Stimulated activated CD8-positive, alpha-beta memory T cell treated with anti-CD3 and anti-CD28 coated beads, Interleukin-15, amount 100 ng/mL, for 4 hours (primary cell): ENCODE measurements at places on chromosomes 5 and 9.
A peak's percentile ranks its signal among the peaks of the same experiment; 100 is the strongest.

DNA sequence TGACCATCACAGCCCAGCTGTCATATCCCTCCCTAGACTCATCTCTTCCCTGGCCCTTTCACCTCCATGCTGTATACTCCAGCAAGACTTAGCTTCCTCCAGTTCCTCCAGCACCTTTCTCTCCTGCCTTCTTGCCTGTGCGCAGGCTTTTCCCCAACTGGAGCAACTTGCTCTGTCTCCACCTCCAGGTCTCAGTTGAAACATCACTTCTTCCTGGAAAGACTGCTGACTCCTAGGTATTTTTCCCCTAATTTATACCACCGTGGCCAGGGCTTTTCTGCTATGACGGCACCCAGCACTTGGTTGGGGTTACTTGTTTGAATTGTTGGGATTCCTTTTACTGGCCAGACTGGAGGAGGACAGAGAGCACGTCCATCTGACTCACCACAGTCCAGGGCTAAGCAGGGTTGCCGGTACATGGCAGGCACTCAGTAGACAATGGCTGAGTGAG is 67.5 kb downstream of the KCNIP1 start:
- DNase-seq = no peak

DNA sequence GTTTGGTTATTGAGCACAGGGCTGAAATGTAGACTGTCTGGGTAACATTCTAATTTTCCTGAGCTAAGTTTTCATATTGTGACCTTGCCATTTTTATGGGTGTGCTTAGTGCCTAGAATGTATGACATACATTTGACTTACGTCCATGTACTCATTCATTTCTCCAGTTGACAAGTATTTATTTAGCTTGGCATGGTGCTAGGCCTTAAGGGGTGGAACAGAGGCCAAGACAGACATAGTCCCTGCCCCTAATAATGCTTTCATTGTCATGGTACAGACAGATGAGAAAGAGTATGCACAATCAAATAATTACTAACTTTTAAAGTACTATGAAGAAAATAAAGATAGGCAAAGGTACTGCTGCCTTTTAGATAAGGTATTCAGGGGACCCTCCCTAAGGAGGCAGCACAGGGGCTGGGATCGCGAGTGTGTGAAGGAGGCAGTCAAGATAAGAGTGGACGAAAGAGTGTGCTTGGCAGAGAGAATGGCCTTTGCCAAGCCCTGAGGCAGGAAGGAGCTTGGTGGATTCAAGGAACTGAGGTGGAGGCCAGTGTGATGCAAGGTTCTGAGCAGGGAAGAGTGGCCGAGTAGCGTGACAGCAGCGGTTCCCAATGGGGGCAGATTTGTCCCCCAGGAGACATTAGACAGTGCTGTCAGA is 128.0 kb downstream of the PIP5K1B start:
- no peak for DNase-seq

DNA sequence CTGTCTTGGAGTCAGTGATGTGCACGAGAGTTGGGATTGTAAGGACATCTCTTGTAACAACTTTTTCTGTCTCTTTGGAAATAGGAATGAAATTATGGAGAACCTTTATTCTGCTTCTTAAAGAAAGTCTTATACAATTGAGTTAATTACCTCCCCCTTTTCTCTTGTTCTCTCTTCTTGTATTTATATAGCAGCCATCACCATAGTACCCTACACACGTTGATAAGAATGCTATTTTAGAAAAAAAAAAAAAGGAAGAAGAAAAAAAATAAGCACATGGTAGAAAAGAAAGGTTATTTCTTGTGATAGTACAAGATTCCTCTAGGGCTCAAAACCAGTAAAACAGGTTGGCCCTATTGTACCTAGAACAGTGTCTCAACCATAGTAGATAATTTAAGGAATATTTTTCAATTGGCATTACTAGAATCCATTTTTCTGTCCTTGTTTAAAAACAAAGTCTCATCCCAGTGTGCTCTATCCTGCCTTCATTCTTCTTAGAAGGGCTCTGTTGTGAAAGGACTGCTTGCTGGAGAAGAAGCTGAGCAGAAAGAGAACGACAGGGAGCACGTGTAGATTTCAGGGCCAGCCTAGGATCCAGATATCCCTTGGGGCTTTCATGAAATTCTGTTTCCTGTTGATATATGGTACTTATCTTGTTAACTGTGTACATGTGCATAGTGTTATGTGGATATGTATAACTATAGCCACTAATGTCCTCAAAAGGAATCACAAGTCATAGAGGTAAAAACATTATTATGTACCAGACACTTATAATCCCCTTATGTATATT is 392.3 kb upstream of the MEF2C start:
- DNase-seq = no peak

DNA sequence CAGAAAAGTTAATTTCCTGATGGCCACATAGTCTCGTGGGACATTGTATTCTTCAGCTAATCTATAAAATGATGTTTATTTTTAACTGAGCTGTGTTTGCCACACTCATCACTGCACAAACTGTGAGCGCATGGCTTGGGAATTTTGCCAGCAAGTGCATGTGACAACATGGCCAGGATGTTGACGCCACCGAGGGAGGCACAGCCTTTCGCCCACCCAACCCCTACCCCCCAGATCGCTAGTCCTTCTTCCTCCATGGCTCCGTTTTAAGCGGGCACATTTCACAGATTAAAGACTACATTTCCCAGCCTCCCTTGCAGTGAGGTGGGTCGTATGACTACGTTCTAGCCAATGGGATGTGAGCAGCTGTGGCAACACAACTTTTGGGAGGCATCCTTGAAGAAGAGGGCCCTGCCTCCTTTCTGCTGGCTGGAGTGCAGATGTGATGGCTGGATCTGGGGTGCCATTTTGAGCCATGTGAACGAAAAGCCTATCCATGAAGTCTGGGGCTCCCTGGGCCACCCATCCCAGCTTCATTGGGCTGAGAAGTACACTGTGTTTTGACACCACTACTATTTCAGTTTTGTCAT is 7.9 kb downstream of the NRARP start:
- DNase-seq = no peak

- no peak for DNase-seq
Observed at GRCh38 chr5:15690611-15691010, 190.6 kb downstream of the FBXL7 start.

- DNase-seq = no peak
Observed at GRCh38 chr5:141637123-141637766, 448 bp downstream of the RELL2 start.

GRCh38 chr5:134455466-134455865 is 43.8 kb upstream of the CDKN2AIPNL start:
- no peak for DNase-seq

GRCh38 chr9:127967151-127967809 is 13.5 kb downstream of the EEIG1 start:
- DNase-seq = no peak

DNA sequence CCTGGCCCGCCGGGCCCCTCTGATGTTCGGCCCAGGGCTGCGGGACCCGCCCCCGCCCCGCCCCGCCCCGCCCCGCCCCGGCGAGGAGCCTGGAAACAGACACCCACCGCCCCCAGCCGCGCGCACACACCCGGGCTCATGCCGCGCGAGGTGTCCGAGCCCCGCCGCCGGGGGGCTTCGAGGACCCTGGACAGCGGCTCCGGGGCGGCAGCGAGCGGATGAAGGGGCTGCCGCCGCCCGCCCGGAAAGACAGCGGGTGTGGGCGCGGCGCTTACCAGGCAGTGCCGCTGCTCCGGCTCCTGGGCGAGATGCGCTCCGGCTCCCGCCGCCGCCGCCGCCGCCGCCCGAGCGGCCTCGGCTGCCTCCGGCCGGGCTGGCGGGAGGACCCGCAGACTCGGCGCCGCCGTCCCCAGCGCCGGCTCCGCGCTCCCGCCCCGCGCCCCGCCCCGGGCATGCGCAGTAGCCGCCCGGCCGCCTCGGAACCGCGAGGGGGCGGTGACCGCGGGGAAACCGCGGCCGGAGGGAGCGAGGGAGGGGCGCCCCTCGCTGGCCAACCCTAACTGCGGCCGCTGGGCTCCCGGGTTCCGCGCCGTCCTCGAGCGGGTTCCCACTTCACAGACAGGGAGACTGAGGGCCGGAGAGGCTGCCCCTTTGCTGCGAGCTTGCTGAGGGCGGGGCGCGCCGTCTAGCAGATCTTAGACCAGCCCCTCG is at the start of gene GPRIN1:
GPRIN1 (minus strand) TSS at position 433 of the 711 bp plus-strand sequence. CDS start 10,322 bp downstream, outside the sequence.
- DNase-seq = peak; percentile 39
